ENCODE measurements at places on chromosomes 12 and 14. TPM values are rescaled to one million over a fixed set of nuclear protein-coding genes. Genes with fewer than 3 reads are reported as not detected.

The SOX5 gene
- 1.9 TPM for polyA plus RNA-seq

The TTC9 gene
- 0.95 TPM for polyA plus RNA-seq

The KRT6B gene
- polyA plus RNA-seq = not detected

The HSPB8 gene
- 567 TPM for polyA plus RNA-seq

The ISCA2 gene
- polyA plus RNA-seq = 45.1 TPM

The KRT80 gene
- polyA plus RNA-seq = 0.05 TPM

The C12orf60 gene
- 3.8 TPM for polyA plus RNA-seq

The CFAP54 gene
- polyA plus RNA-seq = 0.16 TPM

The SPX gene
- 9.6 TPM for polyA plus RNA-seq

The OR6C2 gene
- polyA plus RNA-seq = not detected

The KRT2 gene
- not detected for polyA plus RNA-seq

The SCN8A gene
- polyA plus RNA-seq = 0.07 TPM

The GNPNAT1 gene
- 5.0 TPM for polyA plus RNA-seq

The NDUFA12 gene
- polyA plus RNA-seq = 741 TPM

The SERPINA3 gene
- 114 TPM for polyA plus RNA-seq

The TAS2R30 gene
- 0.25 TPM for polyA plus RNA-seq

The P2RX7 gene
- polyA plus RNA-seq = 1.1 TPM

The FSCB gene
- not detected for polyA plus RNA-seq

The TMEM229B gene
- 3.6 TPM for polyA plus RNA-seq

The GUCY2C gene
- 0.02 TPM for polyA plus RNA-seq

The ALDH2 gene
- polyA plus RNA-seq = 284 TPM

The KLRC4 gene
- polyA plus RNA-seq = not detected

All from right cardiac atrium (tissue), 5 donors.